ENCODE measurements at places on chromosomes 7 and 10.

GRCh38 chr7:31648288-31648687 lies 38.7 kb upstream of the PPP1R17 start:
- no peak for DNase-seq

- DNase-seq = no peak
These were observed 281.7 kb downstream of the FRMD4A start for GRCh38 chr10:14048930-14049613.

DNA sequence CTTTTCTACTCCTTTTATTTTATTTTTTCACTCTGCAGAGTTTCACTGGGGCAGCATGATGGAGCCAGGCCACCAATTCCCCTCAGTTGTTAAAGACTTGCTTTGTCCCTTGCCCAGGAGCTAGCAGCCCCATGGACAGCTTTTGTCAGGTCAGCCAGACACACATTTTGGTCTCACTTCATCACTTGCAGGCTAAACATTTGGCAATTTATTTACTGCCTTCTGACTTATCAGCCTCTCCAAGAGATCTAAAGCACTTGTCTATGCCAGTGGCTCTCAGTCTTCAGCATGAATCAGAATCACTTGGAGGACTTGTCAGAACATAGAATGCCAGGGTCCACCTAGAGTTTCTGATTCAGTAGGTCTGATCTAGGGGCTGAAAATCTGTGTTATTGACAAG lies 66.4 kb upstream of the GDF10 start:
- no peak for DNase-seq

- DNase-seq = no peak
These were observed 76.1 kb downstream of the CYP26A1 start for GRCh38 chr10:93149761-93150160.

DNA sequence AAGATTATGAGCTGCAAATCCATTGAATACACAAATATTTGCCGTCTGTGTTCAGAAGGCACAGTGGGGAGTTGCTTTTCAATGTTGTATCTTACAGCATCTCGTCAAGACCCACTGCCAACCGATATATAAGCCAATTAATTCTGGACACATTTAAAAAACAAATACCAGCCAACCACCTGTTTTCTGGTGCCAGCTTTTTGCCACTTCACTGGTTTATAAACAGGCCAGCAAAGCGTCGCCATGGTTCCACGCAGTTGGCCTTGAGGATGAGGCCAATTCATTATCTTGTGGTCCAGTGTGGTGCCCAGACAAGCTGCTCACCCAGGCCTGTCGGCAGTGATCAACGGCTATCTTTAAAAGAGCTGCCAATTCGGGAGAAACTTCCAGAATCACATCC lies 321.0 kb downstream of the TCERG1L start:
- no peak for DNase-seq

GRCh38 chr10:87634311-87634710 lies 25.4 kb upstream of the PAPSS2 start:
- no peak for DNase-seq

DNA sequence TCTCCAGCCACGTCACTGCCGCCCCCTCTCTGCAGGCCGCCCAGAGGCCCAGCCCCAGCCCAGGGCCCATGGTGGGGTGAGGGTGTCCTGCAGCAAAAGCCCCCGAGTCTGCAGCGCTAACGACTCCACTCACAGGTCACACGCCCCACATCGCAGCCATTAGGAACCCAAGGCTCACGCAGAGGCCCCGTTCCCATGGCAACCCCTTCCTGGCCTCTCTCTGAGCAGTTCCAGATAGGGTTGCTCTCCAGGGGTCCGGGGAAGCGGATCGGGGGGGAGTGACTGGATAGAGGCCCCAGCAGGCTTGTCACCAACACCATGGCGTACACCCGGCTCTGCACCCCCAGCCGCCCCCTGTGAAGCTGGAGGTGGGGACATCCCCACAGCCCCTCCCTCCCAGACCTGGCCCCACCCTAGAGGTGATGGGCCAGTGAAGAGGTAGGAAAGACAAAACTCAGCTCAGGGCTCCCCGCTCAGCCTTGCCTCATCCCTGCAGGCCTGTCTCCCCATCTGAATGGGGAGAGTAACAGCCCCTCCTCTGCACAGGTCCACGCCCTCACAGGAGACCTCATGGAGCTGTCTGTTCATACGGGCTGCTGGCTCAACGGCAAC lies 41.2 kb downstream of the TNRC18 start:
- DNase-seq = no peak

DNA sequence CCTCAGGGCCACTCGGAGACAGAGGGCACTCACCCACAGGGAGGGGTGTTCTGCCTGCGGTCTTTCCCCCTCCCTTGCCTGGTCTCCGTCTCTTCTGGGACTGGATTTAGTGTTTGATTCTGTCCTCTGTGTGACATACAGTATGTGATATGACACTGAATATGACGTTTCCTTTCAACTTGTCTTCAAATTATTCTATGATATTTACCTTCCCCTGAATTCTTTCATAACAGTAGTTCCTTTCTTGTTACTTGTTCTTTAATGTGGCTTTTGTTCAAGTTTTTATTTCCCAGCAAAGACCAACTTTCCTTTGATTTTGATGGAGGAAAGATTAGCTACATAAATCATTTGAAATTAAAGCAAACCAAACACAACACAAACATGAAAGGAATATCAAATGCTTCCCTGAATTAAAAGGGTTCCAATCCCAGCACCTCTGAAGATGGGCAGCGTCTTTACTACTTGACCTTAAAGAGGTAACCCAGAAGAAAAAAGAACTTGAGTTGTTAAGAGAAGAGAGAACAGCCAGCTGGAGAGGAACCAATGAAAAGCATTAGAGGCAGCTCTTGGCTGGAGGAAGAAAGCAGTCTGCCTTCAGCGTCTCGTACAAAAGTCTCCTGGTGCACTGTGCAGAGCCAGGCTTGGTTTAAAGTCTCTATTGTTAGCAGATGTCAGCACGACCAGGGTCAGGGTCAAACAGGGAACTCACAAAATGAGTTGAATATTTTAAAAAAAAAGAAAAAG lies 18.3 kb upstream of the RHEB start:
- DNase-seq = no peak

- no peak for DNase-seq
These were observed 192.1 kb downstream of the DNAJB6 start for GRCh38 chr7:157528785-157529341.

DNA sequence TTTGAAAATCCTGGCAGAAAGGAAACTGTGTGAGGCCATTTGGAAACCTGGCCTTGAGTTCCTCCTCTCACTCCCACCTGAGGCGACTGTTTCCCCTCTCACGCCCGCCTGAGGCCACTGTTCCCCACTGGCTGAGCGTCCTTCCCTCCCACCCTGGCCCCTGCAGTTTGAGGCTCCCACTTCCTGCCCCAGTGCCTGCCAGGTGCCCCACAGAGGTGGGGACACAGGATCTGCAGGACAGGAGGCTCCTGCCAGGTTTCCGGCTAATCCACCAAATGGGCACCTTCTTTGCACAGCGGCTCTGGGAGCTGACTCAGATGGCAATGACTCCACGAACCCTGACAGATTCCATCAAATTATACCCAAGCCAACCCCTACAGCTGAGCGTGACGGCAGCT lies 24.3 kb upstream of the LARP4B start:
- no peak for DNase-seq

DNA sequence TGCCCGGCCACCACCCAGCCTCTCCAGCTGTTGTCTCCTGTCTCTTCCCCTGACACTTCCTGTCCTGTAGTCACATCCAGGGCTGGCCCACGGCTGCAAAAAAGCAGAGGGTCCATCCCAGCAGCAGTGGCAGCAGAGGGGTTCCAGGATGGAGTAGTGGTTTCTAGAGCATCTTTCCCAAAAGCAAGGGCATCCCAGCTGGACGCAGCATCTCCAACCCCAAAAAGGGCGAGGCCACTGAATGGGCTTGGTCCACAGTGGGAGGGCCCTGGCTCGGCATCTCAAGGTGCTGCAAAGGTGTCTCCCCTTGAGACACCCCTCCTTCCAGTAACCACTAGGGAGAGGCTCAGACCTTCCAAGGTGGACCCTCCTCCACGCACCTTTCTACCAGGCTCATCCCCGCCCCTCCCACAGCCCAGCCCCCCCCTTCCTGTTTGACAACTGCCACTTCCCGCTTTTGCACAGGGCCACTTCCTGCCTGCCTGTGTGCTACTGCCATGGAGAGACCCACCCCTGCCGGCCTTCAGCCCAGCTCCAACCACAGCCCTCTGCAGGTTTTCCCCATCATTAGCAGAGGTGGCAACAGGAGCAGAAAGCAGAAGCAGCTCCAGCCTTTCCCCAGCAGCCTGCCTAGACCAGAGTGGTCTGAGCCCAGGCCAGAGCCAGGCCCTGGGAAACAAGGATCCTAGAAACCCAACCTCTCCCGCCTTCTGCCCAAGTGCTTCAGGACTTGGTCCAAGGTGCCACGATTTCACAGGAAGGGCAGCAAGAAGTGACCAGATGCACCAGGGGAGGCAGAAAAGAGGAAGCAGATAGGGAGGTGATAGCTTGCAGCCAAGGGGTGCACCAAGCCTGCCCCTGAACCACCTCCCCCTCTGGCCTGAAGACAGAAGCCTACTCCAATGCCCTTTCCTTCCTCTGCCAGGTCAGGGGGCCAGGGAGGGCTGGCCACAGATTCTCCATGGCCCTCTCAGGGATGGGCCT lies 8.6 kb downstream of the CAMK2G start:
- no peak for DNase-seq

- DNase-seq = no peak
These were observed 98.8 kb downstream of the SDK1 start for GRCh38 chr7:3399858-3400257.

DNA sequence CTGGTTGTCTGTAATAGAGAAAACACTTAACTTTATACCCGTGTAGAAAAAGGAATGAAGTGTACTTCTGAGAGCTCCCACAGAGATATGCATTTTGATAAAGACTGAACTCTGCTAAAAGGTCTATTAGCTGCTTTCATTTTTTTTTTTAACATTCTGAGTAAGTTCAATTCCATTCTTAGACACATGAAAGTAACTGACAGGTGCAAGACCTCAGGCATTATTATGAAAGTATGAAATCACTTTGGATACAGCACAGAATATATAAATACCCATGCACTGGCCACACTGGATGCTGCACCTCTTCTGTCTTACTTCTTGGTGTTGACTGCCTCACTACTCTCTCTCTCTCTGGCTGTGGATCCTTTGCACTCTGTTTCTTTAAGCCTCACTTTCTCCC lies 46.2 kb downstream of the VWDE start:
- no peak for DNase-seq

- DNase-seq = no peak
These were observed 33.0 kb downstream of the COG5 start for GRCh38 chr7:107530751-107531150.

- no peak for DNase-seq
These were observed 40.6 kb downstream of the CYP17A1 start for GRCh38 chr10:102796407-102797176.

DNA sequence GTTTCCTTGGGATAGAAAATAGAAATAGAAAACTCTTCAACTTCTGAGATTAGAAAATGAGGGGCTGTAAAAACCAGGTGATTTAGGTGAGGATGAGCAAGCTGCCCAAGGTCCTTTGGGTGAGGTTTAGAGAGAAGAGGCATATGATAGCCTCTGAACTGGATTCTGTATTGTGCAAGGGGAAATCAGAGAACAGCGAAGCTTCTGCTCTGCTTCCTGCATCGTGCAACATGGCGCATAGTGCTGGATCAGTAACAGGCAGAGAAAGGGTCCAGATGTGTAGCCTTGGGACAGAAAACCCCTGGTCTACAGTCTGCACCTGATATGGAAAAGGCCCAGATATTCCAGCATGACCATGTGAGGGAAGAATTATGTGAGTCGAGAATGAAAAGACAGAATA lies 121.7 kb downstream of the MBL2 start:
- DNase-seq = no peak

DNA sequence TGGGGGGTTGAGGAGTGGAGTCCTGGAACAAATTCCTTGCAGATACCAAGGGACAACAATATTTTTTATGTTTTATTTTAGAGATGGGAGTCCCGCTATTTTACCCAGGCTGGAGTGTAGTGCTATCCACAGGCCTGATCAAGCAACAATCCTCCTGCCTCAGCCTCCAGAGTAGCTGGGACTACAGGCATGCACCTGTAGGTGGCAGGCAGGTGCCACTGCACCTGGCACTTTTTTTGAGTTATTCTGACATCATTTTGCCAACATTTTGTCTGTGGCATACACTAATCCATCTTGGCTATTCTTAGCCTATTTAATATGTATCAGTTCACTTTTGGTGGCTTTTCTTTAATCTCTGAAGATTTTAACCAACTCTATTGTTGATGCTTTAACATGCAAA lies 317.8 kb upstream of the MTPN start:
- DNase-seq = no peak

GRCh38 chr7:74051629-74052410 lies 23.8 kb downstream of the ELN start:
- DNase-seq = peak; percentile 52

- DNase-seq = no peak
These were observed 206.7 kb upstream of the KCTD7 start for GRCh38 chr7:66421830-66422475.

DNA sequence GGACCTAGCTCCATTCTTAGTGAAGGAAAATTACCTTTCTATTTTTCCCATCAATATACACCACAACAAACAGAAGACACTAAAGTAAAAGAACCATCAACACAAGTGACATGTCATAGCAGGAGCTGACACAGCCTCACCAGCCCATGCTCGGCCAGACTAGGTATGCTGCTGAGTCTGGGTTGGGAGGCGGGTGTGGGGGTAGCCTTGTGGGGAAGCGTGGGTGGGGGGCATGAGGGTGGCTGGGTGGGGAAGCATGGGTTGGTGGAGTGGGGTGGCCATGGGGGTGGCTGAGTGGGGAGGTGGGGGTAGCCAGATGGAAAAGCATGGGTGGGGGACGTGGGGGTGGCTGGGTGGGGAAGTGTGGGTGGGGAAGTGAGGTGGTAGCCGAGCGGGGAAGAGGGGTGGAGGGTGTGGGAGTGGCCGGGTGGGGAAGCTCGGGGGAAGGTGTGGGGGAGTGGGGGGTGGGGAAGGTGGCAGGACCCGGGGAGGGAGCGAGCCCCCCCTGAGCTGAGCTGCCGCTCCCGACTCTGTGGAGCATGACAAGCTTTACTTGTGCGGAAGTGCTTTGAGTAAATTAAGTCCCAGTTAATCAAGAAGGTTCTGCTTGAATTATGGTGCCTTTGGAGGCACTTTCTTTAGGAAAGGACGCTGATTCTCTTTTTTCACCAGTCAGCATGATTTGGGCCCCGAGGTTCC lies 294.6 kb upstream of the ZNF32 start:
- DNase-seq = no peak

- DNase-seq = no peak
These were observed 40.1 kb upstream of the RNF32 start for GRCh38 chr7:156600496-156600895.

- no peak for DNase-seq
These were observed 3.3 kb upstream of the DIP2C start for GRCh38 chr10:692682-693351.

All from NCI-H2029 (cell line).